ENCODE measurements at places on chromosomes 12 and 14.
A peak's percentile ranks its signal among the peaks of the same experiment; 100 is the strongest.

- DNase-seq, result no peak
Observed at GRCh38 chr12:49019120-49019430, 499 bp upstream of the PRKAG1 start.

DNA sequence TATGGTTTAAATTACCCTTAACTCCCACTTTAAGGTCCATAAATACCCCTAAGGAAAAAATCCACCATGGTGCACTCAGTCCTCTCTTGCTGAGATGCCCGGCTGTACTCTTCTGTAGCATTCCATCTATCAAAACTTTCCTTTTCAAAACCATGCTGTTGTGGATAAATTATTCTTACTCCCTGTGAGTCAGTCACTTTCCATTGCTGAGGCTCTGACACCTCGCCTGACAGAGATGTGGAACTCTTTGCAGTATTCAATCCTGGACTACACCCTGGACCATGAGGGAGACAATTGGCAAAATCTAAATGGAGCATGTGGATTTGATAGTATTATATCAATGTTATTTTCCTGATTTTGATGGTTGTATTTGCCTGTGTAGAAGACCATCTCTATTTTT is 49.1 kb downstream of the AVPR1A start:
- DNase-seq, result no peak

DNA sequence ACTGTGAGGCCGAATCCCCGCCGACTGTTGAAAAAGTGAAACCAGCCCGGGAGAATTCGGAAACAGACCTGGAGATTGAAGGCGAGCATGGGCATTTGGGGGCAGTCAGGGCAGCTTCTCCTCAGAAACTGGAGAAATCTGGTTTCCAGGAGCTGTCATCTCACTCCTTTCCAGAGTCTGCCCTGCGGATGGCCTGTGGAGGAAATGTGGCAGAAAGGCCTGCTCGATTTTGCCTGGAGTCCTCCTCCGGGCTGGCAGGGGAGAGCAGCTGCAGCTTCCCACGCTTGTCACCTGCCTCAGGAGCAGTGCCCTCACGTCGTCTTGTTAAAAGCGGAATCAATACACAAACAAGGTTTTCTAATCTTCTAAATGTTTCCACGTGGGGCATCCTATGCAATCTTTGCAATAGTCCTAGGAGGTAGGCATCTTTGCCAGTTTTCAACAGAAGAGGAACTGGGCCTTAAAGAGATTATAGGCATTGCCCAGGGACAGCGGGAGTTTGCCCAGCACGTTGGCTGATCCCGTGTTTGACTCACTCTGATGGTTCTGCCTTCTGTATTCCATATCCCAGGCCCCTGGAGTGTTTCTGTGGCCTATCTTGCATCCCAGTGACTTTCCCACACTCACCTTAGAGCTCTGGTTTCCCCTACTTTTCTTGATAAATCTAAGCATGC is 2.3 kb downstream of the LRRC74A start:
- no peak for DNase-seq

GRCh38 chr14:45916340-45916953 is 663.4 kb upstream of the MIS18BP1 start:
- DNase-seq, result no peak

- DNase-seq, result no peak
Observed at GRCh38 chr12:132771126-132771838, 9.7 kb upstream of the ANKLE2 start.

DNA sequence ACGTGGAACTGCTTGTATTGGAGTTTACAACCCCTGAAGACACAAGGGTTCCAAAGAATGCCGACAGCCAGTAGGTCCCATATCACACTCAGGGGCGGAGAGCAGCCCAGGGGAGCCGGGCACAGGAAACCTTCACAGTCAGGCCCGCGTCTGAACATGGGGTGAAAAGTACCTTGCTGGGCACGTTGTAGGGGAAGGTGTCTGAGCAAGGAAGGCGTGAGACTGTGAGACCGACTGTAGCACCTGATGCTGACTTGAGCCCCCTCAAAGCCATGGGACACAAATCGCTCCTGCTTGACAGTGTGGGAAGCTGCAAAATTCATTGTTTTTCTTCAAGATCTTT is 14.7 kb downstream of the RIMBP2 start:
- no peak for DNase-seq

- DNase-seq, result no peak
Observed at GRCh38 chr12:59252731-59253130, 332.4 kb upstream of the LRIG3 start.

- no peak for DNase-seq
Observed at GRCh38 chr14:71478542-71478941, 453.7 kb upstream of the RGS6 start.

- no peak for DNase-seq
Observed at GRCh38 chr14:88851587-88851986, 27.1 kb downstream of the TTC8 start.

DNA sequence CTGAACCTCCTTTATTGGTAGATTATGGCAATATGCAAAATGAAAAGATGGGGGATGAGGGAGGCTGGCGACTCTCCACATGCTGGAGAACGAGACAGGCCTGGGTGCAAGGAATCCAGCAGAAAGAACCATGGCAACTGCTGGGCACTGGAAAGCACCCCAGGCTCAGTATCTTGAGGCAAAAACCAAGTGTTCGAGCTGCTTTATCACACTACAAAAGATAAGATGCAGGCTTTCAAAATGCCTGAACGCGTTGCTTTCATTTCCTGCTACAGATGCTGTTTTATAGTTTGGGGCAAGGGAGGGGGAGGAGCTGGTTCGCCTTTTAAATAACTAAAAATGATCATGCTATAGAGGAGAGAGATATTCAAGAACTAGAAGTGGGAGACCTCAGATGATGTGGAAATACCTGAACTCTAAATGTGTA is 38.9 kb downstream of the NIN start:
- no peak for DNase-seq

DNA sequence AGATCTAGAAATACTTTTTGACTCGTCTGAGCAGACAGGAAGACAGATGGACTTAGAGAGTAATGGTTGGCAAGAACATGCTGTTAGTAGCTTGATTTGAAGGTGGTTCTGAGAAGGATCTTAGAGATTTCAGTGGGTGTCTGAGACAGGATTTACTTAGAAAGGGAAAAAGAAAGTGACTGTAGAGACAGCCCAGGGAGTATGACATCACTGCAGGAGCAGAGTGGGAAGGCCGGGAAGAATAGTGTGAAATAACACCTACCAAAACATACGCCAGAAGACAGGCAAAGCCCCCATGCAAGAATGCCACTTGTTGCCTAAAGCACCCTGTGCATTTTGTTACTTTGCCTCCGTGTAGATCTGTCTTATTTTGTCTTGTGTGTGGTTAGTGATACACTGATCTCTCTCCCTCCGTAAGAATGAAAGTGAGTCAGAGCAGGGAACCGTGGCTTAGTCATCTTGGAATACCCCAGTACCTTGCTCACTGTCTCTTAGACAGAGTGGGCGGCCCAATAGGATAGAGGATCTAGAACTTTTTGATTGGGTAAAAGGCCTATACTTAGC is 161.3 kb upstream of the IFNG-AS1 start:
- peak; percentile 15 for DNase-seq

DNA sequence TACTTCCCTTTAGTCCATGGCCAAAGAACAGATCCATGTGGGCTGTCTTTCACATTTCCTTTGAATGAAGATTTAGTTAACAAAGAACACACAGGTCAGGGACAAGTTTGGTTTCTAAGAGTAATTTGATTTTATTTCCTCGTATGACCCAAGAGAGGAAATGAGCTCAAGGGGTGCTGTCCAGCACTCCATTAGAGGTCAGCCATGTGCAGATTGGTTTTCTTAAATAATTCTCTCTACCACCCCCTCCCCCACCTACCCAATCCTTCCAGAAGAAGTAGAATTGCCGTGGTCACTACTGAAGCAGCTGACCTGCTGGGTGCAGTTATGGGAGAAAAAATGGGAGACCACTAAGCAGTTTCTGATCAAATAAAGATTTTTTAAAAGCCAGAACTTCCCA is 13.9 kb upstream of the OAS1 start:
- DNase-seq, result no peak

GRCh38 chr12:111427417-111428074 is 21.8 kb downstream of the SH2B3 start:
- no peak for DNase-seq

DNA sequence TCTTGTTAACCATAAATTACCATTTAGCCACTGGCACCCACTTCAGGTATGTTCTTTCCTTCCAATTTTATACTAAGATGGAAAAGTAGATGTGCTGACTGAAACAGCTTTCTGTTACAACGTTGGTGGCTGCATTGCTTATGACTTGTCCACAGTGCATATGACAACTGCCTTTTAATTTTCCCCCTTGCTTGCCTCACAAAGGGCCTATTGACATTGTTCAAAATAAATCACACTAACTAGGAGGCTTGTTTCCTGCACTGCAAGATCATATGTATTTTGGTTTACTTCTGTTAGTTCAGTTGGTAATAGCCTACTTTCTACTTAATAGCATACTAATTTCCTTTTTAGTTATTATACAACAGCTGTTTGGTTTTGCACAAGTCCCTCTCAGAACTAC is 55.4 kb downstream of the SCAF11 start:
- DNase-seq, result no peak

DNA sequence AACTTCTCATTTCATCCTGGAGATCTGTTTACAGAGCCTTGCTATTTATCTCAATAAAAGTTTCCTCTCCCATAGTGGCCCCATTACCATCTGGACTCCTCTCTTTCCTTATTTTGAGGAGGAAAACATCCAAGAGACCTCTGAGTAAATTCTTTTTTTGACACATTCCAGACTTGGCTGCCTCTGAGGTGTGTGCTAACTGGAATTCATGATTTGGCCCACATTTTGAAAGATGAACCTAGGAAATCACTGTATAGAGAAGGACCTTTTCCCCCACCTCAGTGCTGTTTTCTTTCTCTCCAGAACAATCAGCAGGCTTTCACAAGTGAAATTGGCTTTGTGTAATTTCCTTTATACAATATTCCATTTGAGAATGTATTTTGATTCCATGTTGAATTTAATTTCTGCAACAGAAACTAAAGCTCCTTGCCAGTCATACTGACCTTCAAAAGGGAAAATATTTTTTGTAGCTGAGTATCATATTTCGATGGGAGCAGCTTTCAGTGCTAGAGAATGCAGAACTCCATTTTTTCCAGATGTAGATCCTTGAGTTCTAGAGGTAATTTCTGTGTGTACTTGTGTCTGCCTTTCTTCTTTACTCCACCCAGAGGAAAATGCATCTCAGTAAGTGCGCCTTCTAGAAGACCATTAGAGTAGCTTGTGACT is 244.9 kb upstream of the RGS6 start:
- no peak for DNase-seq

DNA sequence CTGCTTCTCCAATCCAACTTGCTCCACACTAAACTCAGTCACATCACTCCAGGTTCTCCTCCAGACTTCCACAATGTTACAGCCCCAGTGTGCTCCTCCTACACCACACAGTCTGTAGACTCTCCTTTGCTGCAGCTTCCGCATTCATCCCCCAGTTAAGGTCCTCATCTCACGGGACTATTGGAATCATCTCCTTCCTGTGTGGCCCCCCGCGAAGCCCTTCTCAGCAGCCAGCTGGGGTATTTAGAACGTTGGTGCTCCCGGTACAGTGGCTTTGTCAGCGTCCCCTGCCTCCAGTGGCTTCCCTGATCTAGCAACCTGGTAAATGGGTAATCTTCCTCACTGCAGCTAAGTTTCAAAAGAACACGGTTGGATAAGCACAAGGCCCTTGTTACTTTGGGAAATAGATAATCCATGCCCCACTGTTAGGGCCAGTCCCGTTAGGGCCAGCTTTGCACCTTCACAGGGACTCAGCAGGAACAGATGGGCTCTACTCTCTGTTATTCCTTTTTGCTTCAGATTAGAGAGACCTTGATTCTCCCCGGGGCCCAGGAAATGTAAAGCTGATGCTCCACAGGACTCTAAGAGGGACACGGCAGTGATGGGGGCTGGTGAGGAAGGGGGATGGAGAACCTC is 823 bp upstream of the TSPAN11 start:
- no peak for DNase-seq

GRCh38 chr12:120257041-120257821 is 8.3 kb downstream of the PXN start:
- no peak for DNase-seq

- no peak for DNase-seq
Observed at GRCh38 chr14:89405712-89406111, 11.3 kb downstream of the FOXN3 start.

DNA sequence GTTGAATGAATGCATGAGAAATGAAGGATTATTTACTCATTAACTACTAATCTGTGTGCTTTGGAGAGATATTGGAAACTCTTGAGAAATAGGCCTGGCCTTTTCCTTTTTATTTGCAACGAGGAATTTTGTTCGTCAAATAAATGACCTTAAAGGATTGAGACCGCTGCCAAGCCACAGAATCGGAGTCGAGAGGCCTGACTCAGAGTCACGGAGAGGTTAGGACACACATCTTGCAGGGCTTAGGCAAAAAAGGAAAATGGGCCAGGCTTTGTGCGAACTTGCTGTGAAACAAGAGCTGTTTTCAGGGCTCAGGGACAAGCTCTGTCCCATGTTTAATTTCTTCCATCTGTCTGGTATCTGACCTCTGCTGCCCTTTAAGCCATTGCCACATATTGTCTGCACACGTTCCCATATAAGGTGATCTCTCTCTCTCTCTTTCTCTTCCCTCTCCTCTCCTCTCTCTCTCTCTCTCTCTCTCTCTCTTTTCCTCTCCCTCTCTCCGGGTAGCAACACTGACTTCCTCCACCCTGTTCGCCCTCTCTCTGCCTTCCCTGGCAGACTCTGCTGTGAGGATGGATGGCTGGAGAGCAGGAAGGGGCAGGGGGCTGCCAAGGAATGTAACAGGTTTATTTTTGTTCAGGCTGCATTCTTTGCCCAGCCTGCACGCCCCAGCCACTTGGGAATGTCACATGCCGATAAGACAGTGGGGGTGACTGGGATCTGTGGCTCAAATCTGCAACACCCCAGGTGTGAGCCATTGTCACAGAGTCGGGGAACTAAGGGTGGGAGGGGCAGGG is 14.9 kb upstream of the IFT81 start:
- DNase-seq, result no peak

- no peak for DNase-seq
Observed at GRCh38 chr14:69987406-69988121, 108.3 kb downstream of the SMOC1 start.

- no peak for DNase-seq
Observed at GRCh38 chr12:123782997-123783792, 21.1 kb downstream of the DNAH10 start.

- no peak for DNase-seq
Observed at GRCh38 chr14:90851327-90852036, 35.3 kb upstream of the TTC7B start.

DNA sequence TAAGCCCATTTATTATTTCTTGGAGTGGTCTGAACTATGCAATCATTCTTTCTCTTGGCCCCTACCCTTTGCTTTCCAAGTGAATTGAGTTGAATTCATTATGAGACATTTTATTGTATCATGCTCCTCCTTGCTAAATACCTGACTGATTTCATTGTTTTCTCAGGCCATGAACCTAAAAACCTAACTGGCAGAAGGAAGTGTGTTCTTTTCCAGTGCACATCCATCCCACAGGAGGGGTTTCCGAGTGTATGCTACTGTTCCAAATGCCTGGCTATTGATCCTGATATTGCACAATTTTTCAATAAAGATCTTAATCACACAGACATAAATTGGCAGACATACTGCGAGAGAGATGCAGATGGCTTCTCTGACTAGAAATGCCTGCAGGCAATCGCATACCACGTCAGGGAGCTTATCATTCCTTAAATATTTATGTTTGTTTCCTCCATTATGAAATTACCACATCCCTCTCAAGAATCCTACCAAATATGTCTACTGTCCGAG is 162.2 kb upstream of the EGLN3 start:
- DNase-seq, result no peak

GRCh38 chr12:111529424-111530368 is 69.4 kb downstream of the ATXN2 start:
- peak; percentile 10 for DNase-seq

- no peak for DNase-seq
Observed at GRCh38 chr12:49059299-49060171, 1.1 kb downstream of the KMT2D start.

All from left renal cortex interstitium (tissue), 4 donors.